ENCODE measurements at places on chromosomes 2 and 18. TPM values are rescaled to one million over a fixed set of nuclear protein-coding genes. Genes with fewer than 3 reads are reported as not detected.

DNA sequence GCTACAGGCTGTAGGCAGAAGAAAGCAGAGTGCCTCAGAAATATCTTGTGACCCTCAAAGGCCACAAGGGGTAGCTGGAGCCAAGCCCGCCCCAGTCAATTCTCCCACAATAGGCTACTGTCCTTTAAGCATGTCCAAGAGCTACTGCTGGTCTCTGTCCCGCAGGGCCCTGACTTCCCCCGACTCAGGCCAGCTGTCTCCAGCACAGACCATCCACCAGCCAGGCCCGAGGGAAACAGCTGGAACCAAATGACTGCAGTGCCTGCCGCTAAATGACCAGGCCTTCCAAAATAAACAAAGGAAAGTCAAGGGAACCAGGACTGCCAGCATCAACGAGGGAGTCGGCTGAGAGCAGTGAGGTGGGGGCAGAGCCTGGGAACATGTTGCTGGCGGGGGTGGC is 36.7 kb downstream of the MCFD2 start:
- DNase-seq = no peak

Gene TEKT4
- total RNA-seq = not detected

Gene OXER1
- 1.5 TPM for total RNA-seq

Gene TUBB8B
- not detected for total RNA-seq

DNA sequence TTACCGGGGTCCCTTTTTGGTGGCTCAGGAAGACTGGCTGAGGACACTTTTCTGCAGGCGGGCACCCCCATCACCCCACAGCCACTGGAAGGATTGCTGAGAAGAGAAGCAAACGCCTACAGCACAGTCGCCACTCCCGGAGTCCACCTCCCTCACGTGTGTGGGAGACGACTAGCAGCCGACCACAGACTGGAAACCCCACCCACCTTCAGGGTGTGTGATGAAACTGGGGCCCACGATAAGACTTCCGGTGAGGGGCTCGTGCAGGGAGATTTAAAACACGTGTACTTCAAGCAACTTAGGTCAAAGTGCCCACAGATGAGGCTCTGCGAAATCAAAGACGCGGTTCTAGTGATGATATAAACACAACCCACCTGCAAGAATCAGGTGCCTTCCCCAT is 26.3 kb downstream of the MBP start:
- DNase-seq = no peak

Gene LHCGR
- total RNA-seq = 5.6 TPM

Gene GPAT2
- total RNA-seq = 1.8 TPM

DNA sequence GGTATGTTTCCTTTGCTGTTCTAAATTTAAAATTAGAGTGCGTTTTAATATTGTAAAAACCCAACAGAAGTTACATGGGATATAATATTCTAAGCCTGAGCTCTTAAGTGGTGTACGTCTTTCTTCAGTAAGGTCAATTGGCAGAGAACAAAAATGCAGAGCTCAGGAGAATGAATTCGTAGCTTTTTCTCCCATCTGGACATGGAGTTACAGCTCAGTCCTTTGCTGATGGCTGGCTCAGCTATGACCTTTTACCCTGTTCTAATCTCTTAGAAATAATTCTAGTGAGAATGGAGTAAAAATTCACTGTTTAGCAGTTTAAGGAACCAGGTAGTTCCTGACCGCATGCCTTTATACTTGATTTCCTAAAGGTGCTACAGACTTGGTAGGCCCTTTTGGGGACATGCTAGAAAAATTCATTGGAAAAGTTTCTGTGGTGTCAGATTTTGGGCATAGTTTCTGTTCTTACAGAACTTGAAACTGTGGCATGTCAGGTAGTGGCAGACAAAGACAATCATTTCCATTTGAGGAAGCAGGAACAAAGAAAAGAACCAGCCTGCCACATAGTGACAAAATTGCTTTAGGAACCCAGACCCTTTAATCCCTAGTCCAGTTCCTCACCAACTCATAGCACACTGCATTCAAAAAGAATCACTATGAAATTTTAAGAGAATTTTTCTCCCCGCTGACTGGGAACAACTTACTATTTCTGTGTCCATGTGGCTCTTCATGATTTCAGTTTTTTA is 566.8 kb upstream of the ZNF804A start:
- no peak for DNase-seq

GRCh38 chr18:46506974-46507586 is 149.9 kb downstream of the LOXHD1 start:
- no peak for DNase-seq

DNA sequence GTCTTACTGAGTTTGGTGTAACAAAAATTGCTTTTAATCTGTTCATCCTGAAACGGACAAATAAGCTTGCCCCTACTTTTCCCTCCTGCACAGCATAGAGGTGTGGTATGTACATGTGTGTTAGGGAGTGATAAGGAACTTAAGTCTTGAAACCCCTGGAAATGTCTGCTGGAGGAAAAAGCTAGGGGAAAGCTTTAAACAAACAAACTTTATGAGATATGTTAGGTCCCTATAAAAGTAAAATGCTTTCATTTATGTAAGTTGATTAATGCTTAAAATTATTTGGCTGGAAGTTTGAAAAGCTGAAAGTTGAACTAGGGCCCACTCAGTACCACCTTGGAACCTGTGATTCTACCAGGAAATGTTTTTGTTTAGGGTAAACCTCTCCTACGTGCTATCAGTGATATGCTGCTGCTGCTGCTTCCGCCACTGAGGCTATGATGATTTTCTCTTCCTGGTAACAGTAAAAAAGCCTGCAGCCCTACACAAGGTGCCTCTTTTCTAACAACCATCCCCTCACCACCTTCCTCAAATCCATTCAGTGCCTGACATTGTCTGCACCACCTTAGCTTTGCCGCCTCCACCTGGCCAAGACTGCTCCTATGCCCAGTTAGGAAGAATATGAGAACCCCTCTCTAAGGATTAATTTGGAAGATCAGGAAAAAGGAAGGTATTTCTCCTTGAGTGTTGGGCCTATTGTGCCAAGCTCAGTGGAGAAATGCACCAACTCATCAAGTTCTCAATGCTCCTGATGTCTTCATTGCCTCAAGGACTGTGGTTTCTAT is 2.5 kb upstream of the YES1 start:
- DNase-seq = no peak

DNA sequence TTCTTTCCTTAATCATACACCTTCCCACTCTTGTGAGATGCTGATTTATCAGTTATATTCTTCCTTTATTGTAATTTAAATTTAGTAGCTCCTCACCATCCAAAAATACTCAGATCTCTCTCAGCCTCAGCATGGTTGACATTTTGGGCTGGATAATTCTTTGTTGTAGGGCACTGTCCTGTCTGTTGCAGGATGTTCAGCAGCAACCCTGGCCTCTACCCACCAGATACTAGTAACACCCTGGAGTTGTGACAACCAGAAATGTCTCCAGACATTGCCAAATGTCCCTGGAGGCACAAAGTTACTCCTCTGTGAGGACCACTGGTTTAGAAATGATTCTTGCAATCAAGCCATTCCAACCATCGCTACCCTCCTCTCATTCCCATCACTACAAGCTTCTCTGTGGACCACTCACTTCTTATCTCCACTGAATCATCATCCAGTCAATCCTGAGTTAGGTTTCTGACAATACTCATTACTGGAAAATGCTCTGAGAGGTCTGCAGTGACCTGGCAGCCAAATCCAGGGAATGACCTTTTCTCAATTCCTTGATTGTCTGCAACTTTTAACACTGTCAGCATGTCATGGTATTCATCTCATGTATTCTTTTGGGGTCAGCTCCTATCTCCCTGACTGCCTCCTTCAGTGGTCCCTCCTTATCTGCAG is 43.3 kb downstream of the OSBPL6 start:
- no peak for DNase-seq

Gene DSC3
- total RNA-seq = 9.4 TPM

DNA sequence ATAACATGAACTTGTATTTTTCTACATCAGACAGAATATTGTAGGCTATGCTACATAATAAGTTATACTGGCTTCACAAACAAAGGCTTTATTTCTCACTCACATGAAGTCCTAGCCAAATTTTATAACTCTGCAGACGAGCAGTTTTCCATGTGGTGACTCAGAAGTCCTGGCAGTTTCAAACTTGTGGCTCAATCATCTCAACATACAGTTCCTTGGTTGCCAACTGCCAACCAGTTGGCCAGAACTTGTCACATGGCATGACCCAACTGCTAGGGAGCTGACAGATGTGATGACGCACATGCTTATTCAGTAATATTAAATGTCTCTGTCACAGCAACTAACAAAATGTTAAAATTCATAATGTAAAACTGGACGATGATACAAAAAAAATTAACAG is 63.8 kb upstream of the ZC3H15 start:
- DNase-seq = no peak

GRCh38 chr2:101776172-101777043 is 78.9 kb downstream of the MAP4K4 start:
- no peak for DNase-seq

- DNase-seq = no peak
These were observed 26.6 kb upstream of the GLI2 start for GRCh38 chr2:120708944-120709607.

DNA sequence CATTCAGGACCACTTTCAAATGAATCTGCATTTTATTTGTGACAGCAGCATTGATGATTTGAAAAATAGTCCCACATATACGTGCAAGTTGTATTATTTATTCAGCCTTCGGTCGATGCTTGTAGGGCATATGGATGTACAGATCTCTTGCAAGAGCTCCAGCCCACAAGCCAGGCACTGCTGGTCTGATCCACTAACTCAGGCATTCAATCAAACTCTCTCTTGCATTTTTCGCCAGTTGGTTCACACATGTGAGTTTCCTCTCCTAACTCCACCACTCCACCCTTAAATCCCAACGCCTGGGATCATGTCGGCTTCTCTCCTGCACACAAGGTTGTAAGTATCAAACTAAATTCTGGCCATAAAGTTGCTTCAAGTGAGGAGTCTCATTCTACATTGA is 318.7 kb downstream of the CYP26B1 start:
- no peak for DNase-seq

DNA sequence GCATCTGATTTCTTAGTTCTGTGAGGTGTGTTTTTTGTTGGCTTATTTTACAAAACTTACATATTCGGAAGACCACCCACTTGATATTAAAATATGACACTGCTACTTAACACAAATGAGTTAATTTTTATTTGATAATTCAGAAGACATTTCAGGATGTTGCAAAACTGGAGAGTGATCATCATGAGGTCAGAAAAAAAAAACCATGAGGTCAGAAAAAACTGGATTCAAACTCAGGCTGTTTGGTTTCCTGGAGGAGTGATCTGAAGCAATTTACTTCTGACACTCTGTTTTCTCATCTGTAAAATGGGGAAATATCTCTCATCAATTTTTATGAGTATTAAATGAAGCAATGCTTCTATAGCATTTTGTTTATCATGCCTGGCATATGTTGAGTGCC is 1.8 kb upstream of the CCBE1 start:
- no peak for DNase-seq

DNA sequence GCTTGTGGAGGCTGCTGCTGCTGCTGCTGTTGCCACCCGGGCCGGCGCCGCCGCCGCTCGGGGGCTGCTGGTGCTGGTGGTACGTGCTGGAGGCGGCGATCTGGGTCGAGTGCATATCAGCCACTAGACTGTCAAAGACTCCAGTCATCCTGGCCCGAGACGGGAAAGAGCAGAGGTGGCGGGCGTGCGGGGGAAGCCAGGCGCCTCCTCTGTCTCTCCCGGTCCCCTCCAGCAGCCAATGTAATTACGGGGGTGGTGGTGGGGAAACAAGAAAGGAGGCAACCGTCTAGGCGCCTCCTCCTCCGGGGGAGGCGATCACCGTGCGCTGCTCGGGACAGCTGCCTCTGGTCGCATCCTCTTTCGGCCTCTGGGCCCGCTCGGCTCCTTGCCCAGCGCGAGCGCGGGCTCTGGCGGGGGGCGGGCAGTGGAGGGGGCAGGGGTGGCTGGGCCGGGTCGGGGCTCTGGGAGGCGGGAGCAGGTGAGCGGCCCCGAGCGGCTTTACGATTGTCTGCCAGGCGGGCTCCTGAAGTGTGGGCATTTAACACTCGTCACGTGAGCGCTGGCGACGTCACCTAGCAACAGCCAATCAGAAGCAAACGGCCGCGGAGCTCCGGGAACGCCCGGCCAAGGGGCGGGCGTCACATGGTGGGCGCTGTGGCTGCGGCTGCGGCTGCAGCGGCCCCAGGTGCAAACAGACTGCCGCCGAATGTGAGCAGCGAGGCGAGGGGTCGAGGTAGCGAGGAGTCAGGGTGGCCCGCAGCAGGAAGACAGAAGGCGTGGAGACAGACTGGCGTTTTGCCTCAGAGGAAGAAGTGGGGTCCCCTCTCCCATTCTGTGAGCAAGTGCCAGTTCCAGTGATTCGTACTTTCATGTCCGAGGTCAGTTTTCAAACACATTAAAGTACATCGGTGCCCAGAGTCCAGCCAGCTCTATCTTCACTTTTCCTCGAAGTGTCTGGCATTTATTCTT is at the start of gene DLX2:
TSS of gene DLX2 (minus strand) at position 510 of the 969 bp plus-strand sequence. CDS start at position 148, 362 bp downstream.
- DNase-seq = no peak

GRCh38 chr2:210860276-210860675 is 303.9 kb downstream of the CPS1 start:
- no peak for DNase-seq

DNA sequence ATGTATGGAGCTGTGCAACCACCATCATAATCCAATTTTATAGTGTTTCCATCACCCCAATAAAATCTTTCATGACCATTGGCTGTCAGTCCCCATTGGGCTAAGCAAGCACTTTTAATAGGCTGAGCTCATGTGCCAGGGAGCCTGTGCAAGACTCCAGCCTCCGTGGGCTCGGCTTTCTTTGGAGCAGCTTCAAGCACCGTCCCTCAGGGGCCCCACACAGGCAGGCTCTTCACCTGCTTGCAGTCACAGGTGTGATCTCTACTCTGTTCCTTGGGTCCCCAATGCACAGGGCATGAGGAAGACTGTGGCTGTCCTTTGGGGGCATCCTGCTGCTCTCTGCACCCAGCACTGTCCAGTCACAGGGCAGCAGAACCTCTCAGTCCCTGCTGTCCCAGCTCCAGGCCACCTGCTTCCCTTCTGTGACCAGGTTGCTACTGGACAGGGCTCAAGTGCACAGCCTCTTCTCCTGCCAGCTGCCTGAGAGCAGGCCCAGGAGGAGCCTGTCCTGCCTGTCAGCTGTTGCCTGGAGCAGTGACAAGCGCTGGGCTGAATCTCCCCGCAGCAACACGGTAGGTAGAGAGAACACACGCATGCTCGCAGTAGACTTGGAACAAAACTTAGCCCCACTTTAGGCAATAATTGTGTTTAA is 40.7 kb upstream of the TMEM131 start:
- no peak for DNase-seq

GRCh38 chr2:39437522-39438296 is 624 bp upstream of the MAP4K3 start:
- no peak for DNase-seq

- DNase-seq = no peak
These were observed 285.8 kb upstream of the MAP2 start for GRCh38 chr2:209138079-209138478.

DNA sequence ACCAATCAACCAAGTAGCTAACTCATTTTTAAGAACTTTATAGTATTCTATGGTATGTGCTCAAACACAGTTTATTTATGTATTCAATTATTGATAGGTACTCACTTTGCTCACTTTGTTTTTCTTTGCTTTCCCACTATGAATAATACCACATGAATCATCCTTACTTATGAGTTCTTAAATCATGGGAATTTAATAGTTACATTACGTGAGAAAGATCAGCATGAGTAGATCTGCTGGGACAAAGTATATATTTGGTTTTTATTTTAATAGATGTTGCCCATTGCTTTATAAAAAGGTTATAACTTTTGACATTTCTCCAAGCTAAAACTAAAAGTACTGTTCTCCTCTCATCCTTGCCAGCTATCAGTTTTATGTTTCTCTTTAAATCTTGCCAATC is 390.7 kb downstream of the LRATD1 start:
- DNase-seq = no peak

All from urinary bladder (tissue), 4 donors.